Thoracic aorta (tissue), 2 donors: ENCODE measurements at places on chromosomes 7 and 10. TPM values are rescaled to one million over a fixed set of nuclear protein-coding genes. Genes with fewer than 3 reads are reported as not detected.

- H3K36me3 ChIP-seq: peaks cover 42% of the 10 kb centered on the region
- no peaks in the 10 kb centered on the region for H3K27me3 ChIP-seq
- H3K27ac ChIP-seq: peak overlapping the region; percentile 19
- no peak overlapping the region for H3K4me3 ChIP-seq
- peaks cover 14% of the 10 kb centered on the region for H3K4me1 ChIP-seq
Observed at GRCh38 chr7:497946-498655, 21.5 kb downstream of the PDGFA start.

GRCh38 chr10:100130831-100131230 is 49.2 kb upstream of the CPN1 start:
- H3K4me3 ChIP-seq: no peak overlapping the region
- no peaks in the 10 kb centered on the region for H3K27me3 ChIP-seq
- DNase-seq: no peak
- no peaks in the 10 kb centered on the region for H3K4me1 ChIP-seq

- H3K36me3 ChIP-seq: no peaks in the 10 kb centered on the region
- no peaks in the 10 kb centered on the region for H3K27me3 ChIP-seq
- no peak overlapping the region for H3K27ac ChIP-seq
- no peaks in the 10 kb centered on the region for H3K4me1 ChIP-seq
- DNase-seq: no peak
- H3K4me3 ChIP-seq: no peak overlapping the region
Observed at GRCh38 chr10:132476146-132477065, 61.2 kb upstream of the INPP5A start.

The MSMB gene
- not detected for total RNA-seq

The EIF5AL1 gene
- not detected for total RNA-seq

DNA sequence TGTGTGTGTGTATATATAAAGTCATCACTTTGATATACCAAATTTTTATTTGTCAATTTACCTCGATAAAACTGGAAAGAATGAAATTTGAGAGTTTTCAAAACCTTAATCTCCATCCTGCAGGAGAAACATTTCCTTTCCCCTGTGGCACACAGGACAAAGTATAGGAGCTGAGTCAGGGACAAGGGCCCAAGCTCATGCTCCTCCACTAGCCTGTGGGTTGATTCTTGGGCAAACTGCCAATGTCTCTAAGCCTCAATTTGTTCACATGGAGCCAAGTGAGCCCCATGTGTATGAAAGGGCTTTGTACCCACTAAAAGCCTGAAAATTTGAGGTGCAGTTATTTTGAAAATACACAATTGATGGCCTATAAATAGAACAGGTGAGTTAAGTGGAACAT is 60.3 kb upstream of the IL6 start:
- H3K4me3 ChIP-seq: no peak overlapping the region
- no peaks in the 10 kb centered on the region for H3K4me1 ChIP-seq
- no peak for DNase-seq
- H3K27me3 ChIP-seq: no peaks in the 10 kb centered on the region
- no peaks in the 10 kb centered on the region for H3K36me3 ChIP-seq

DNA sequence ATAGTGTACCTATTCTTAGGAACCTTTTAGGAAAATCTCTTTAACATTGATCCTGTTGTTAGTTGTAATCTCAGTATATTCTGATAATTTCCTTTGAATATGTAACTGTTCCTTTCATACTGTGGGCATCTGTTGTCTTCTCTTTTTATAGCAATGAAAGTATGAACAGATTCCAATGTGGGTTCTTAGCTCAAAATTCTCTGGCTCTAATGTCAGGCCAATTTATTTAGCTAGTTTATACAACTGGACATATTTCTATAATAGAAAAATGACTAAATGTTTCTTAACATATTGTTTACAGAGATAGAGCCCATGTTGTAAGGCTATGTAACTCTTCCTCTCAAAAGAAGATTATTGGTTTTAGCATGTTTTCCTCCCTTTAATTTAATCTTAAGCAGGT is 363.2 kb downstream of the AUTS2 start:
- H3K36me3 ChIP-seq: no peaks in the 10 kb centered on the region
- H3K27ac ChIP-seq: no peak overlapping the region
- H3K4me1 ChIP-seq: peaks cover 20% of the 10 kb centered on the region
- DNase-seq: no peak
- H3K27me3 ChIP-seq: no peaks in the 10 kb centered on the region
- no peak overlapping the region for H3K4me3 ChIP-seq

DNA sequence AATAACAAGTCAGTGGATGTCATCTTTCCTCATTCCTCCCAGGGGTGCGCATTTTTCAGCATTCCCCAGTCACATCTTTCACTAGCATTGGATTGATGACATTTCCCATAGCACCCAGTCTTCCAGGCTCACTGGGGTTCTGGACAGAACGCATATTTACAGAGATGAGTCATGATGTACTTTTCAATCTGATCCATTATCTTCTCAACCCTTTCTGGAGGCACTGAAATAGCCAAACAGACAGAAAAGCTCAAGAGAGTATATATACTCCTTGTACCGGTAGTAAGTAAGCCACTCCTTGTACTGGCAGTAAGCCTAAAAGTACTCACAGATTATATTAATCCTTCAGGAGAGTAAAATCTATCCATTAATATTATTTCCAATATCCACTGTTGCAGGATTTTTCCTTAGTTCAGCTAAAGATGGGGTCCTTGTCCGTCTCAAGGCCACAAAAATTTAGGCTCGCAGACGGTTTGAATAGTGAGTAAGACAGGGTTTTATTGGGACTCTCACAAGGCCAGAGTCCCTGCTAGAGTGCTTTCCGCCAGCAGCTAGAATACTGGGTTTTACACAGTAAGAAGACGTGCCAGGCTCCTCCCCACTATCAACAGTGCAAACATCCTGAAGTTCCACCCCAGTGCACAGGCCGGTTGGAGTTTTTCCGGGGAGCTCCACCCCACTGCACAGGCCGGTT is 60.8 kb downstream of the MDH2 start:
- H3K36me3 ChIP-seq: no peaks in the 10 kb centered on the region
- no peak overlapping the region for H3K4me3 ChIP-seq
- no peaks in the 10 kb centered on the region for H3K4me1 ChIP-seq
- H3K27ac ChIP-seq: no peak overlapping the region
- DNase-seq: no peak
- H3K27me3 ChIP-seq: no peaks in the 10 kb centered on the region

- H3K27ac ChIP-seq: no peak overlapping the region
- H3K27me3 ChIP-seq: no peaks in the 10 kb centered on the region
- no peaks in the 10 kb centered on the region for H3K4me1 ChIP-seq
- no peaks in the 10 kb centered on the region for H3K36me3 ChIP-seq
- DNase-seq: no peak
Observed at GRCh38 chr7:114703677-114704076, 218.2 kb upstream of the MDFIC start.

The IFRD1 gene
- 99.6 TPM for total RNA-seq
